ENCODE measurements at places on chromosomes 11 and 22.

GRCh38 chr22:24185501-24186351, 4.4 kb downstream of the SUSD2 start:
- no peak for DNase-seq

DNA sequence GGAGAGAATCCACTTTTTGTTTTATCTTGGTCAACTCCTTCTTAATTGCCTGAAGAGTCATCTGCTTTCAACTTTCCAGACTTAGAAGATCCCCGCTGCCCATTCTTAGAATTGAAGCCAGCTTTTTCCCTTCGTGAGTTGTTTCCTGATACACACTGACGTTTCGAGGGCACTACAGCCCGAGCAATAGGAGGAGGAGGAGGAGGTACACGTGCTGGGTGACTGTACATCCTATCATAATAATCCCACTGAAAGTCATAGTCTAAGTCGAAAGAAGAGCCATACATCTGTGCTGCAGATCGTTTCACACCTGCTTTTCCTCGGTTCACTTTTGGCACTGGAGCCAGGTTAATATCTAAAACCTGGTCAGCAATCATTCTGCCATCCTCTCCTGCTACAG, 606.1 kb downstream of the DLG2 start:
- DNase-seq, result no peak

GRCh38 chr11:27115051-27115650, 74.5 kb downstream of the BBOX1 start:
- no peak for DNase-seq

DNA sequence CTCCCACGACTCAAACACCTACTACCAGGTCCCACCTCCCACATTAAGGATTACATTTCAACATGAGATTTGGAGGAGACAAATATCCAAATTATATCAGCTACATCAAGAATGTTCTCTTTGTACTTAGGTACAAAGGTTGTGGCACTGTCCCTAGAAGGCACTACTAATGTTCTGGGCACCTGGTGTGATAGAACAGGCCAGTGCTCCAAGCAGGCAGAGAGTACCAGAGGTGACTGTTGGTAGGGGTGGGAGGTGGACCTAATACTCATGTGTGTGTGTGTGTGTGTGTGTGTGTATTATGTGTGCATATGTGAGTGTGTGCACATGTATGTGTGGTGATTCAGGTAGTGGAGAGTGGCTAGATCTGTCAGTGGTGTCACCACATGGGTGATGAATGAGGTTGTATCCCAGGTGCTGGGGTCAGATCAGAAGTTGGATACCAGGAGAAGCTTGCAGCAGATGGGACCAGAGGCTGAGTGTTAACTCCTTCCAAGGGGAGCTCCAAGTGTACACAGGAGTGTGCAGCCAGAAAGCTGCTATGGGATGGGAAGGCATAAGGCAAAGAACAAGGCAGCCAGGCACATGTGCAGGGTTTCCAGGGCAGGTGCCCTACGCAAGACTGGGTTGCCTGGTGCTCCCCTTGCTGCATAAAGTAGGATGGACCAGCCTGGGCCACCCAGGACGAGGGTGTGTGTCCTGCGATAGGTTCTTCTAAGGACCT, 17.7 kb upstream of the NNMT start:
- DNase-seq, result no peak

- DNase-seq, result no peak
Observed at GRCh38 chr11:109148669-109149068, 273.3 kb upstream of the C11orf87 start.

- no peak for DNase-seq
Observed at GRCh38 chr11:132865623-132866022, 666.7 kb downstream of the OPCML start.

DNA sequence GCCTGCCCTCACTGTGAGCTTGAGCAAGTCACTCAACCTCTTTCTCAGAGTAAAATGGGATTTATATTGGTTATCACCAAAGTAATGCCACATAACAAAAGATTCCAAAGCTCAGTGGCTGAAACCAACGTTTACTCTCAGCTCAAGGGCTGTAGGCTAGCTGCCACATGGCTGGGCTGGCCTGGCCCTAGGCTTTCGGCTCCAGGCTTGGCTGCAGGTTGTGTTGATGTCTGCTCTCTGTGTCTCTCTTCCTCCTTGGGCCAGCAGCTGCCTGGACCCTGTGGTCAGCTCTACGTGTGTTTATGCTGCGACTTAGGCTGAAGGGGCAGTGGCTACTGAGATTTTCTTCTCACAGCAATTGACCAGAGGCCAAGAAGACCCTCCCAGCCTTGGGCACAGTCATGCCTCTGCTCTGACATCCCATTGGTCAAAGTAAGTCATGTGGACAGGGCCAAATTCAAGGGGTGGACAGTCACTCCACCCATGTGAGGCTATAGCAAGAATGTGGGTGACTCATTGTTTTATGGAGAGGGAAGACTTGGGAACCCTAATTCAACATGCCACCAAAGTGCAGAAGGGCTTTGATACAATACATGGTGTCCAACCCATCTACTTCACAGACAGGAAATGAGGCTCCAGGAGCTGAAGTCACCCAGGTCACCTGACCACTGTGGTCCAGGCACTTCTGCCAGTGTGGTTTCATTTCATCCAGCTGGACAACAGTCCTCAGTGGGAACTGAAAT, 90.6 kb downstream of the TSPAN18 start:
- no peak for DNase-seq

GRCh38 chr11:67674442-67674871, at the start of gene ALDH3B2:
Gene ALDH3B2, minus strand, starts transcription at chr11:67674623. Its CDS starts 7,688 bp downstream, at chr11:67666935.
- no peak for DNase-seq

DNA sequence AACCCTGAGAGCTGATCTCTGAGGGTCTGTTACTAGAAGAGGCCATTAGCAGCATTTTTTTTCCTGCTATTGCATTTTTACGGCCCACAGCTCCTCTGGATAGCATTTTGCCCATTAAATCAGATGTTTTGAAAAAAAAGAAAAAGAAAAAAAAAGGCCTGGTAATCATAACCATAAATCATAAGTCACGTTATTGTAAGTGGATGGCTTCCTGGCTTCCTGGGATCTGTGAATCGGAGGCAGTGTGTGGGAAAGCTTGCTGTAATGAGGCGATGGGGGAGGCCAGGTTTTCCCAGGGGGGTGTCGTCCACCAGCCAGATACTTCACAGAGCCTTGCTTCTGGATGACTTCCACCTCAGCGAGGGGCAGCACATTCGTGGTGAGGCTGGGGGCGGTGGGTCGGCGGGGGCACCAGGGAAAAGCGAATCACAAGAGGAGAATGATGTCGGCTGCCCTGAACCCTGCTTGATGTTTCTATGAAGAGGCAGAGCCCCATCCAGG, 106.5 kb upstream of the SYT13 start:
- DNase-seq, result no peak

GRCh38 chr11:120181376-120181975, 29.4 kb upstream of the OAF start:
- DNase-seq, result peak; percentile 62

DNA sequence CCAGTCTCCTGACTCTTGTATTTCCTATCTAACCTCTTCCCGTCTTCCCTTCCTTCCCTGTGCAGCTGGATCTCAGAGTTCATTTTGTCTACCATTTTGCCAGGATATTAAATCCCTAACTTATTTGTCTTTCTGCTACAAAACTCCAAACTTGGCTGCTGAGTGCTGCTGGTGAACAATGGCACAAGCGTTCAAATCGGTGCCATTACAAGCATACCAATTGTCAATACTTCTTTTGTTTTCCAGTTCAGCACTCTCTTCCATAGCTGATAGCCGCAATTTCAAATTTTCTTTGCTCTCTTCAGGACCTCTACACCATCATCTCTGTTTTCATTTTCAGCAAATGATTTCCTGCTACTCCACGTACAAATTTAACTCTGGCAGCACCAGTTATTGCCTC, 13.4 kb downstream of the IL18 start:
- no peak for DNase-seq

DNA sequence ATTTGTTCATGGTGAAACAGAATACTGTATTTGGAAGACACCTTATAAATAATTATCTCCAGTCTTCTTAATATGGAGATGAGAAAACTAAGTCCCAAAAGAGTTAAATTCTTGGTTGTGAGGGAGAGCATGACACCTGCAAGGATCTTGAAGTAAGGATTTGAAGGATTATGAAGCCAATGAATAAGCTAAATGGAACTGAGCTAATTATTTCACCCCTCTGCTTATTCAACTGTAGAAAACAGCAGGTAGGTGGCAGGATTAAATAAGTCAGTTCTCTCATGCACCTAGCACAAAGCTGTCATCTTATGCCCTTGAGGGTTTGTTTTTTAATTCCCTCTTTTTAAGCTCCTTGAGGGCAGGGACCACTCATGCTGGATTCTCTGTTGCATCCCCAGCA, 457.3 kb downstream of the ETS1 start:
- DNase-seq, result no peak

DNA sequence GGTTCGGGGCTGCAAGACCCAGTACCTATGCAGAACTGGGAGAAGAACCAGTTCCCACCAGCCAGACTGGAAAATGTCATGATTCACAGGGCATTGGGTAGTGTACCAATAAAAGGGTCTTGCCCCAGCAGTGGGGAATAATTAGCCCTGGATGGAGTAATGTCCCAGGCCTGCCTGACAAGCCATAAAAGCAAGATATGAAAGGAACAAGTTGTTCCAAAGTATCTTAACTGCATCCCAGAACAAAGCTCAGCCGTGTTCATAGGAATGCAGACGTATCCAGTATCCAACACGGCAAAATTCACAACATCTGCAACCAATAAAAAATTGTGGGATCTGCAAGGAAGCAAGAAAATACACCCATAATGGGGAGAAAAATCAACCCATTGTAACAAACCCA, 47.9 kb downstream of the ASCL2 start:
- no peak for DNase-seq

DNA sequence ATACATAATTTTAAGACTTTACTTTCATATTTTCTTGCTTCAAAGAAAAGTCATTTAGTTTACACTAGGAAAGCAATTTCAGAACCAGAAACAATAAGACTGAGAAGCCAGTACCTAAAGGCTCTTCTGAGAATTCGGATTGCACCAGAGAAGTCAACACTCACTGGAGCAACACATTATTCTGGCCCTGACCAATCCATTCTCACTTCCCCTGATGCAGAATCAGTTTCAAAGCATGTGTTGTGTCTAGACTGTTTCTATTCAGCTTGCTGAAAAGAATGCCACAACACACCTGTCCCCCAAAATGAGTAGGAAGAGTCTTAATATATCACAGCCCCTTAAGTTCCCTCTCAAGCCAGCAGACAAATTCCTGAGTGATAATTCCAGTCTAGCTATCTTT, 1074.3 kb upstream of the TENM4 start:
- no peak for DNase-seq

DNA sequence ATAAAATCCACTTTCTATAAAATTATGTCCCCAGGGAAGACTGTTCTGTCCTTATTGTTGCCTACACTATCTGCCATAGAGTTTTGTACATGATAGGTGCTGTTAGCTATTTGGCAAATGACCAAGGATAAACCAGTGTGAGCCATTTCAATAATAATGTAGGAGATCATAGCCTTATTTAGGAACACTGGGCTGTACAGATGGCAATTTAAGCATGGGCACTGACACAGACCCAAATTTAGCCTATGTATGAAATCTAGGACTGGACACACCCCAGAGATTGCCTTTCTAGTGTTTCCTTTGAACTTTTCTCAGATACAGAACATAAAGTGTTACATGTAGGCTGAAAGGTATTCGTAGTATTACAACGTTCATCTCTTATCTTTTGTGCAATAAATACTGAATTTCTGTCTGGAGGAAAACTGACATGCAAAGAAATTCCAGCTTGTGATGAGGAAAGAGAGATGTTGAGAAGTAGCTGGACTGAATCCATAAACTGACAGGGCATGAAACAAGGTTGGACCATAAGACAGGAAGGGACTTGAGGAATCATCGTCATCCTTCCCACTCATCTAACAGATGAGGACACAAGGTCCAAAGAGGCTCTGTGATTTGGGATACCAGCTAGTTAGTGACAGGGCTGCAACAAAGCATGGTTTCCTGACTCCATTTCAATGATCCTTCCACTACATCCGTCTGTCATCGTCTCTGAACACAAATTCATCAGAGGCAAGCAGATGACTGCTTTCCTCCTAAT, 60.3 kb downstream of the TMPRSS5 start:
- no peak for DNase-seq

DNA sequence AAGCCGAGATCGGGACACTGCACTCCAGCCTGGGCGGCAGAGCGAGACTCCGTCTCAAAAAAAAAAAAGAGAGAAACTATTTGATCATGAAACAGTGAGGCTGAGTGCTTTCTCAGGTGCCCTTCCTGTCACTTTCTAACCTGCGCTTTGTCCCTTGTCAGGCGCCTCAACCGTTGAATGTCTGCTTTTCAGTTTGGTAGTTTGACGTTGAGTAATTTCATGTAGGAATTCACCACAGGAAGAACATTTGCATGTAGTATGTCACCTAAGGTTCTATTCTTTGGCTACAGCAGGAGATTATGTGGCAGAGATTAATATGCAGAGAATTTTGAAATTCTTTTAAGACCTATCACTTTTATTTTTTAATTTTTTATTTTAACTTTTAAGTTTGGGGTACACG, 57.2 kb downstream of the PPFIA1 start:
- no peak for DNase-seq

DNA sequence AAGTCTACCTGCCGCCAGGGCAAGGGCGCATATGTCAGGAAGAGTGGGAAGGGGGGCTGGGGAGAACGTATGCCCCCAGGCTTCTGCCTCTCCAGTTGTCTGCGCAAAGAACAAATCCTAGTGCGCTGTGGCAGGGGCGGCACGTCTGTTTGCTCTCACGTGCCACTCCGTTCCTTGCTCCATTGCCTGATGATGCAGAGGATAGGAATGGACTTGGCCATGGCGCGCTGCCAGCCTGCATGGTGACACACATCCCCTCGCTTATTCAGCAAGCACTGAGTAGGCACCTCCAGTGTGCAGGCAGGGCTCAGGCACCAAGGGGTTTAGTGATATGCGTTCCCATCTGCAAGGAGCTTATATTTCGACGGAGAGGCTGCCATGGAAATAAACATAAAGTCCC, 45.4 kb upstream of the SLC22A12 start:
- DNase-seq, result no peak

DNA sequence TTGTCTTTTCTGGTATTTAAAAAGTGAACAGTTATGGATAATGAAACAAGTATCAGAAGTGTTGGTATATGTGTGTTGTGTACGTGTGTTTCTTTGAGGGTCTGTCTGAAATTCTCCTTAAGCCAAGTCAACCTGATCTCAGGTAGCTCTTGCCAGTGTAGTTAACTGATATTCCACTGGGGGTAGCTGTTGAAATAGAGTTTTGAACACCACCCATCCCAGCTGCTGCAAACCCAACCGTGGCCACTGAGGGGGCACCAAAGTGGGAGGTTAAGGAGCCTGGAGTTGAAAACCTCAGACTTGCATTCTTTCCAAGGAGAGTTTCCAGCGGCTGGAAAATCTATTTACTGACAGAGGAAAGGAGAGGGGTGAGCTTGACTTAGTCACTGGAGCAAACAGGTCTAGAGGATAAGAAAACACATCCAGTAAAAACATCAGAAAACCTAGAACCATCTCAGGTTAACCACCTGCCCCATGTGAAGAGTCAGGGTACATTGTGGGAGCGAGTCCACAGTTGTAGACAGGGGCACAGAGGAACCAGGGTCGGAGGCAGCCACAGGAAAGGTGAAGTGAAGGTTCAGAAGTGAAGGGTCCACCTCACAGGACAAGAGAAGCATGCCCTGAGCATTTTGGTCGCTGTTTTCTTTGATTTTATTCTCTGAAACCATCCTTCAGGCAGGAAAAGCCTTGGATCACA, 8.8 kb upstream of the CUL5 start:
- DNase-seq, result no peak

- no peak for DNase-seq
Observed at GRCh38 chr11:83933008-83933407, 646.8 kb upstream of the CCDC90B start.

- DNase-seq, result peak; percentile 73
Observed at GRCh38 chr11:64788321-64789215, 10.2 kb upstream of the SF1 start.

Data from mesenteric fat pad (tissue), 1 donor.